ENCODE measurements at places on chromosomes 16 and 17. TPM values are rescaled to one million over a fixed set of nuclear protein-coding genes. Genes with fewer than 3 reads are reported as not detected.

GRCh38 chr16:88458039-88458772, 5.1 kb downstream of the ZFPM1 start:
- no peak for DNase-seq

The HAP1 gene
- 0.28 TPM for total RNA-seq

The KRT12 gene
- not detected for total RNA-seq

The OR1A1 gene
- total RNA-seq, result not detected

DNA sequence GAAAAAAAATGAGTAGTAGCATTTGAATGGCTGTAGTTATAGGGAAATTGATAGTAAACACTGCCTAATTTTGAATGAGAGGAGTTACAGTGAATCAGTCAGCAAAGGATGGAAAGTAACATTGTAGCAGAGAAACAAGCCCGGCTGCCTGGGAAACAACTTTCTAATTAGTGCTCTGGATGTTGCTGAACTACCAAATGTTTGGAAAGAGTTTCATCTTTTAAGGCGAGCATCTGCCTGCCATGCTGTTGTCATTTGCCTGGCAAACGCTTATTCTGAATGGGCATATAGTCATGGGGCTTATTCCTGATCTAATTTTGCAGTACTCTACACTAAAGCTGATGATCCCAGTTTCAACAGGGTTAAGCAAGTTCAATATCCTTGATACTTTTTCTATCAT, 138.6 kb downstream of the CDH11 start:
- no peak for DNase-seq

Data from H7 (cell line).